Suppressor macrophage treated with lipopolysaccharide for 4 hours (primary cell): ENCODE measurements at places on chromosomes 2 and 18.
A peak's percentile ranks its signal among the peaks of the same experiment; 100 is the strongest.

DNA sequence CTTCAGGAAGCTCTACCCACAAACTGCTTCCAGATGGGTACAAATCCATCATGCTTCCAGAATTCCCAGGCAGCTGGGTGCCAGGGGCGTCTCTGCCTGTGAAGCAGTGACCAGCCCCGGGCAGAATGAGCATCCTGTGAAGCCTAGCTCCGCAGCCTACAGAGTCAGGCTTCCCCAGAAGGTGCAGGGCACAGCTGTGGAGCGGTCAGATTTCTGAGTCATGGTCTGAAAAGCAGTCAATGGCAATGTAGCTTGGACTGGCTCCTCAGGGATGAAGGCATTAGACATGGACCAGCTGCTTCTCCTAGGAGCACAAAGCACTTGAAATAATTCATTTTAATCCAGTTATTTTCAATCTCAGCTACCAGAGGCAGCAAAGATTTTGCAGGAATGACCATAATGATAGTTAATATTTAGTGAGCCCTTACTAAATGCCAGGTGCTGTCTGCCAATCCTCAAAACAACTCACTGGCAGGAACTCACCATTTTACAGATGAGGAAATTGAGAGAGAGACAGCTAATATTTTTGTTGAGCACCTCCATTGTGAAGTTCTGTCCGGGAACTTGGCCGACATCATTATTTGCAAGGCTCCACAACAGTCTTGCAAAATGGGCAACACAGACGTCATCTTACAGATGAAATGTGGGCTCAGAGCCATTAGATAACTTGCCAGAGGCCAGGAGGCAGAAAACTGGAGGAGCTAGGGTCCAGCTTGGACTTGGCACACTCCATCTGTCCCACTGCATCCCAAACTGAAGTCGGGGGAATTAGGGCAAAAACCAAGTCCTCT lies 31.7 kb downstream of the ACMSD start:
- no peak for DNase-seq

GRCh38 chr2:128214866-128215460 lies 103.7 kb downstream of the HS6ST1 start:
- DNase-seq, result no peak

DNA sequence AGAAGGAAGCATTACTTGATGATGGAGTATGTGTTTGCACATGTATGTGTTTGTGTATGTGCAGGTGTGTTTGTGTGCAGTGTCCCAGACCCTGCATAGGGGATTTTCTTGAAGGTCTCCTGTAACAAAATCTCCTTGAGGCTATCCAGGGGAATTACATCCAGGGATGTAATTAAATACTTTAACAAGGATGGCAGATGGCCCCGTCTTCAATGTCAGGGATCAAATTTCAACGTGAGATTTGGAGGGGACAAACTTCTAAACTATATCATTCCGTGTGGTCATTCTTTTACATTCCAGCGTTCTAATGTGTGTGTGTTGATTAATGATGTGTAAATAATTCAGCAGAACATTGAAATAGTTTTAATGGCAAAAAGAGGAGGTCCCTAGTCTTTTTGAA lies 3.3 kb downstream of the UGT1A9 start:
- DNase-seq, result no peak

DNA sequence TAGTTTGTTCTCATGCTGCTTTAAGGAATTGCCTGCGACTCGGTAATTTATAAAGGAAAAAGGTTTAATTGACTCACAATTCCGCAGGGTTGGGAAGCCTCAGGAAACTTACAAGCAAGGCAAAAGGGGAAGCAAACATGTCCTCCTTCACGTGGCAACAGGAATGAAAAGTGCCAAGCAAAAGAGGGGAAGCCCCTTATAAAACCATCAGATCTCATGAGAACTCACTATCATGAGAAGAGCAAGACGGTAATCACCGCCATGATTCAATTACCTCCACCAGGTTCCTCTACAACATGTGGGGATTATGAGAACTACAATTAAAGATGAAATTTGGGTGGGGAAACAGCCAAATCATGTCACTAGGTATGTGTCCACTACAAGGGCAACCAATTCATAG lies 53.9 kb downstream of the MAP4K3 start:
- DNase-seq, result peak; percentile 32

- DNase-seq, result no peak
Measured at GRCh38 chr2:238974081-238974480, 126.2 kb downstream of the TWIST2 start.

DNA sequence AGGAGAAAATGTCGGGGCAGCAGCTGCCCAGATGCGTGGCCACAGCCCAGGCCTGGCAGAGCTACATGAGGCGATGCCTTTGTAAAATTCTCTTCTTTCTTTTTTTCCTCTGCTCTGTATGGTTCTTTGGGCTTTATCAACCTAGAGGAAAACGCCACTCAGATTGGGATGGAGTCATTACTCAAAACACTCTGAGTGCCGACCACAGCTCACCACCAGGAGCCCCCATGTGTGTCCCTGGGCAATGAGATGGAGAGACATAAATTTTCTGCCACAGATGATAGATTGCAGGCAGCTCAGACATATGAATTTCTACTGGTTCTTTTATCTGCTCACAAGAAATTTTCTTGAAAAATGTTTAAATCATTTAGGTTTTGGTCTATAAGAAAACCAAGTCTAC lies 56.0 kb downstream of the PARD6G start:
- DNase-seq, result no peak

DNA sequence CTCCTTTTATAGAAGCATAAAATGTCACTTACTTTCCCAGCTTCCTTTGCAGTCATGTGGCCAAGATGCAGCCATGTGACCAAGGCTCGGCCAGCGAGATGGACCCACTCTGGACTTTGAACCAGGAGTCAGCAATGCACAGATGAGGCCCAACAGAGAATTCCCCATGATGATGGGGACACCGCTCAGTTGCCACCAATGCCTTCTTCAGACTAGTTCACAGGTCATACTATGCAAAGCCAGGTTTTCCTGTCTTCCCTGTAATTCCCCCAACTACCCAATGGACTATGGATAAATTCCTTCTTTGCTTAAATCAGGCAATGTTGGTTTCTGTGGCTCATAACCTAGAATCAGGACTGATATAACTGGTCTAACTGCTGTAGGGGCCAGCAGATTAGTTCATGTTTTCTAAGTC lies 22.5 kb upstream of the REL start:
- DNase-seq, result no peak

GRCh38 chr18:6928359-6928758 lies 189.2 kb downstream of the LAMA1 start:
- no peak for DNase-seq

GRCh38 chr2:74876081-74876886 lies 42.4 kb downstream of the HK2 start:
- peak; percentile 78 for DNase-seq

DNA sequence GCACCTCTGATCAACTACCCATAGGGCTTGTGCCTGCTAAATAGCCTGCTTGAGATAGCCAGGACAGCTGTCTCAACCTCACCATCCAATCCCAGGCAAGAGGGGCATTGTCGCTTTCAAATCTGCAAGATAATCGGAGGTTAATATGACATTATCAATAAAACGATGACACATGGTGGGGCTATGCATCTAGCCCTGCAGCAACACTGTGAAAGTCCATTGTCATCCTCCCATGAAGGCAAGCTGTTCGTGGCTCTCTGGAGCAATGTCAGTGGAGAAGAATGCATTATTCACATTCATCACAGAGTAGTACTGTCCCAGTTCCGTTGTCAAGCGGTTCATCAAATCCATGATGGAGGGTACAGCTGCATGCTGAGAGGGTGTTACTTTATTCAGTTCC lies 18.9 kb upstream of the KLHL23 start:
- DNase-seq, result no peak

DNA sequence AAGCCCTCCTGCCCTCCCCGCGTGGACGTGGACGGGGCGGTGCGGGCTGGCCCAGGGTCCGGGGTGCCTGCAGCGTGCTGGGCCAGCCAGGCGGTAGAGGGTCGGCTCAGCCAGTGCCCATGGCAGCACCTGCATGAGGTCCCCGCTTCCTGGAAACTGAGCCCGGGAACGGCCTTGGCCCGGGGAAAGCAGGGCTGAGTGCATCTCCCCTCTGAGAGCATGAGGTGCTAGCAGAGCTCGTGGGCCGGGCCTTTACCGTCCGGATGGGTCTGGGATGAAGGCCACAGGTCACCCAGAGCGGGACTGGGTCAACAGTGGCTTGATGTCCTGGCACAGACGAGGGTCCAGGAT lies 39.8 kb downstream of the TSHZ1 start:
- no peak for DNase-seq

DNA sequence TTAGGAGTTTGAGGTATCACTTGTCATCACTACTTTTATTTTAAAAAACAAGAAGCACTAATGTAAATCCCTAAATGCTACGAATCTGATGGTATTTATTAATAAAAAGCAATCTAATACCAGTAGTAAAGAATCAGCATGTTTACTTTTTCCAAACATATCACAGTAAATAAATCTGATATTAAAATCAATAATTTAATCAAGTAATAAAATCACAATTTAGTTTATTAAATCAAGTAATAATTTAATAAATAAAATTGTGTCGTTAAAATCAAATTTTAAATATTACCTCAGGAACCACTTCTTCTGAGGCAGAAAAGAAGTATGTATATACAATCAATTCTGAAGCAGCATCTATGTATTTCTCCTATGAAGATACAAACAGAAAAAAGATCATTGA lies 18.0 kb downstream of the TMX3 start:
- DNase-seq, result no peak

DNA sequence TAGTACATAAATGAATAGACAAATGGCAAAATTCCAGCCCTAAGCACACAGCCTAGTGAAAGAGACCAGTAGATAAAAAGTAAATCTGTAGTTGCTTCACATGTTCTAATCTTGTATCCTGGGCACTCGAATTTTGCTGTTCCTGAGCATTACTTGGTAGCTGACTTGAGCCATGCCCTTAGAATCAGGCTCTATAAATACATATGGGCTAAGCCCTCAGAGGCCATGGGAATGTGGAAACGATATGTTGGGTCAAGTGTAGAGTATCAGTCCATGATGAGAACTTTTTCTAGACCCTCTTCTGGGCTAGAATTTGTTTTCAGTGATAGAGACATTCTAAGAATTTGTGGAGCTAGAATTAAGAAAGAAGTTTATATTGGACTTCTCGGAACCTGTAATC lies 21.9 kb downstream of the ELAC1 start:
- no peak for DNase-seq

- peak; percentile 21 for DNase-seq
Measured at GRCh38 chr2:223692191-223692947, 90.2 kb upstream of the SCG2 start.

DNA sequence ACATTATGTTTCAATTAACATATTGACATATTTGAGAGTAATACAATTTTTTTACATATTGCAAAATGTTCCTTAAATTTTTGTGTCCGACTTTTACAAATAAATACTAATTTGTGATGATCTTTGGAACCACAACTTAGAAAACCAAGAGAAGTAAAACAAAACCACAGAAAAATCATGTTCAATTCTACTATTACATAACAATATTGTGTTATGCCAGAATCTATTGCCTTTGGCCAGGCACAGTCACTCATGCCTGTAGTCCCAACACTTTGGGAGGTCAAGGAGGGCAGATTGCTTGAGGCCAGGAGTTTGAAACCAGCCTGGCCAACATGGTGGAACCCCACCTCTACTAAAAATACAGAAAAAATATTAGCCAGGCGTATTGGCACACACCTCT lies 92.8 kb upstream of the APCDD1 start:
- DNase-seq, result no peak

DNA sequence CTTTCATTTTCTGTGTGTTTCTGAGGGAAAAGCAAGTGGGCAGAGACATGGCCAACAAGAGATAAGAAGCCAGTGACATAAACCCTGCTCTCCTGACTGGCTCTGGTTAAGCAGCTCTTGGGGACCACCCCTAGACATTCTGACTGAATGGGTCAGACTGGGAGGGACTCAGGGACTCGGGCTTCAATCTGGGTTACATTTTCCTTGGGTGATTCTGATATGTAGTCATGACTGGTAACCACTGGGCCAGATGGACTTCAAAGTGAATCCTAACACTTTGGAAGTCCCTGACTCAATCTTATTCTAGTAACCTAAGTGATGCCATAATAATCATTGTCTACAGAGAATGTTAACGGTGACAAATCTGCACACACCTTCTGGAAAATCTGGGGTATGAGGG lies 397.8 kb downstream of the NBAS start:
- DNase-seq, result no peak

DNA sequence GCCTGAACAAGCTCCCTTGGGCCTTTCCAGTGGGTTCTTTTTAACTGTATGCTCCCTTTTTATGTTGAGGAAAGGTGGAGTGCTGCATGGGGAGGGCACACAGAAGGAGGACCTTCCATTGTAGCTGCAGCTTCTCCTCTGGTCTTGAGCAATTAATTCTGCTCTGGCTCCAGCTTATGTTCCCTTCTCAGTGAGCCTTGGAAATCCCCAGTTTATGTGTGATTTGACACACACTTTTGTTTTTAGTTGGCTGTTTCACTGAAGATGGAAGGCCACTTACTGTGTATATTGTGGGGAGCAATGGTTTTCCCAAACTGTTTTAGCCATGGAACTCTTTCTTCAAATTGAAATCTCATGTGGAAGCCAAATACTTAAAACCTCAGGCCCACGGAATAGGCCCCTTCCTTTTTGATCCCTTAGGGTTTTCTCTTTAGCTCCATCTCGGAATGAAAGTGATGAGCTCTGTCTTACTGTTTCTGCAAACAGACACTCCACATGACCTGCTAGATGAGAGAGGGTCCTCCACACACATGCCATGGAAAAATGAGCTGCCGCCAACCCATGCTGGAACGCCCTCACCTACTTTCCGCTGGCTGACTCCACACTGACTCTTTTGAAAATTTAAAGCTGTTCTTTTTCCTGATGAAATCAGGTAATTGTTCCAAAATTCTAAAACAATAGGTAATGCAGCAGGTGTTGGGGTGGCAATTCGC lies 280.9 kb upstream of the SIX2 start:
- DNase-seq, result peak; percentile 7
